ENCODE measurements at places on chromosomes 12 and 14.

DNA sequence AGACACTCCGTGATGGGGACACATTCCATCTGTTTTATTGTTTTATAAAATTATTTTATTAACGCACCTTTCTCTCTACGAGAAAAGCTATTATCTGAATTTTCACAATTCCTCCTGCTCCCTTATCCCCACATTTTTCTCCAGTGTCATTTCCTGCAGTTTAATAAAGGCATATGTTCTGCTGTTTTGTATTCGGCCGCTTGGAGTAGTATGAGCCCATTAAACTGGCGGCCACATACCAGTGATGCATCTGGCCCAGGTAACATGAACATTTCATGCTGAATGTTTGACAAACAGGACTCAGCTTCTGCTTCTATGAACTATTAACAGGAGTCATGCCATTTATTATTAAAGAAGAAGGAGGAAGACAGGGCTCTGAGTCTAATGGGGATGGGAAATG is 511.0 kb downstream of the TMEM121 start:
- DNase-seq = no peak

GRCh38 chr12:93007544-93007943 is 78.4 kb upstream of the EEA1 start:
- DNase-seq = no peak

DNA sequence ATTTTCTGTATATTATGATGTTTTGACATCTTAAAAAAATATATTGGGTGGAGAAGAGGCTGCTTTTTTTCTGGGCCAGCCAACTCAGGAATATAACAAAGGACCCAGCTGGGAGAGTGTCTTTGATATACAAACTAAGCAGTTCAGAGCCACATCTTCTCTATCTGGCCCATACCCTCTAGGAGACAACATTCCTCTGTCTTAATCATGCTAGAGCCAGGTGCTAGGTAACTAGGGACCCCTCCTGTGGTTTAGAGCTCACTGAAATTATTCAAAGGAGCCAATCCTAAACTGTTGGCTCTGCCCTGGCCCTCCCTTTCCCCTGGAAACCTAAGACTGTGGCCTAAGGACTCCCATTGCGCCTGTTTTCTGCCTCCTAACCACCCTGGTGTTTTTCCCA is 193.1 kb upstream of the DIO2 start:
- DNase-seq = no peak

- DNase-seq = no peak
Observed at GRCh38 chr12:2049604-2050540, 2.9 kb upstream of the CACNA1C start.

GRCh38 chr14:105073720-105074600 is 8.7 kb upstream of the GPR132 start:
- DNase-seq = no peak

All from GDM1 (cell line).